ENCODE measurements at places on chromosomes 16 and 17. TPM values are rescaled to one million over a fixed set of nuclear protein-coding genes. Genes with fewer than 3 reads are reported as not detected.

CTRB1 gene
- not detected for polyA plus RNA-seq

TOX3 gene
- not detected for polyA plus RNA-seq

DNA sequence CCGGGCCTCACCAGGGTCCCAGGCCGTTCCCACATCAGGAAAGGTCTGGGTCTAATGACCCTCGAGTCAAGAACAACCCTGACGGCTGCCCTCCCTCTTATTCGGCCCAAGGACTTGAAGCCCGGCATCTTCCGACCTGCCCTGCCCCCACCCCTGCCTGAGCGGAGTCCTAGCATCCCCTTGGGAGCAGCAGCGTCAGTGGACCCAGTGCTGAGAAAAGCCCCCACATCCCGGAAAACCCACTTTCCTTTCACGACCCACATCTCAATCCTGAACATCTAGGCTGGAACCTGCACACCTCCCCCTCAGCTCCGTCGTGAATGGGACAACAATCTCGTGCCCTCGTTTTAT is 769 bp downstream of the TMEM88 start:
- no peak for DNase-seq

- DNase-seq = no peak
Observed at GRCh38 chr17:5541610-5542202, 42.6 kb downstream of the NLRP1 start.

- no peak for DNase-seq
Observed at GRCh38 chr16:84059111-84059510, 16.5 kb upstream of the SLC38A8 start.
